GM12892 (cell line): ENCODE measurements at places on chromosomes 1 and 21.

DNA sequence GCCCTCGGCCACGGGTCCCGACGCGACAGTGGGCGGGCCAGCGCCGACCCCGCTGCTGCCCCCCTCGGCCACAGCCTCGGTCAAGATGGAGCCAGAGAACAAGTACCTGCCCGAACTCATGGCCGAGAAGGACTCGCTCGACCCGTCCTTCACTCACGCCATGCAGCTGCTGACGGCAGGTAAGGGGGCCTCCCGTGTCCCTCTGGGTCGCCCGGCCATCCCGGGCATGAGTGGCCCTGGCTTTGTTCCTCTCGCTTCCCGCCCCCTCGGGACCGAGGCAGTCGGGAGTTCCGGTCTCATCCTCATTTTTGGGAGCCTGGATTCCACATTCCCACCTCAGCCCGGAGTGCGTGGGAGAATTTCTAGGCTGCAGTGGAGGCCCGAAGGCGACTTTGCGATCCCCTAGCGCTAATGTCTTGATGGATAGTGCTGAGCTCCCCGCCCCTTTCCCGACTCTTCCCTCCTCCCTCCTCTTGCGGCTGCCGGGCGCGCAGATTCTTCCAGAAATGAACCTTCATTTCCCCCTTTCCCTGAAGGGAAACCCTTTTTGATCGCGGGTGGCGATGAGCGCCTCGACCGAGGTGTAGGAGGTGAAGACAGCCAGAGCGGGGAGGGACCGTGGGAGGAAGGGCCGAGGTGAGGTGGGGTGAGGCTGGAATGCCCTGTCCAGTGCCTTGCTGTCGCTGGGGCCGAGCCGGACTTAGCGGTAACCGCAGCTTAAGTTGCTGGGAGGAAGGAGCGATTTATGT, 705 bp downstream of the KHDRBS1 start:
- peak; percentile 41 for DNase-seq

DNA sequence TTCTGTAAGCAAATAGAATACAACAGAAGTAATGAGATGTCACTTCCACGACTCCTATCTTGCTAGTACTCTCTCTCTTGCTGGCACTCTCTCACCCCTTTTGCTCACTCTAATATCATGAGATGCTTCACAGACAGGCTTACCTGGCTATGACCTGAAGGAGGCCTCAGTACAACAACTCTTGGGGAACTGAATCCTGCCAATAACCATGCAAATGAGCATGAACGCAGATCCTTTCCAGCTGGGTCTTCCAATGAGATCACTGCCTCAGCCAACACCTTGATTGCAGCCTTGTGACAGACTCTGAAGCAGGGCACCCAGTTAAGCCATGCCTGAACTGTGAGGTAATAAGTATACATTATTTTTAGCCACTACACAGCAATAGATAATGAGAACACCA, 53.1 kb upstream of the ADAR start:
- DNase-seq: no peak

DNA sequence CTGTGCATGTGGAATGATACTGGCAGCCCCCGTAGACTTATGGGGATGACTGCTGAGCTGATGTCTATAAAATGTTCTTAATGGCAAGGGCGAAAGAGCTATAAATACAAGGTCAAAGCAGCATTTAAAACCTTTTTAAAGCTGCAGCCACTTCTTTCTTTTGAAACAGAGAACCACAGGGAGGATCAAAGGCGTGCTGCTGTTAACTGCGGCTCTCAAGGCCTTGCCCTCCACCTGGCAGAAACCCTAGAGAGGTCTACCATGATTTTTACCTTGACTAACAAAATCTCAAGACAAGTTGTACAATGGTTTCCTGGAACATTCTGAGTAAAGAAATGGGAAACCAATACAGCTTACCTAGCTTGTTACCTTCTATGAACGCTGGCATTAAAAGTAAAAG, 89.7 kb downstream of the SLC45A1 start:
- no peak for DNase-seq

DNA sequence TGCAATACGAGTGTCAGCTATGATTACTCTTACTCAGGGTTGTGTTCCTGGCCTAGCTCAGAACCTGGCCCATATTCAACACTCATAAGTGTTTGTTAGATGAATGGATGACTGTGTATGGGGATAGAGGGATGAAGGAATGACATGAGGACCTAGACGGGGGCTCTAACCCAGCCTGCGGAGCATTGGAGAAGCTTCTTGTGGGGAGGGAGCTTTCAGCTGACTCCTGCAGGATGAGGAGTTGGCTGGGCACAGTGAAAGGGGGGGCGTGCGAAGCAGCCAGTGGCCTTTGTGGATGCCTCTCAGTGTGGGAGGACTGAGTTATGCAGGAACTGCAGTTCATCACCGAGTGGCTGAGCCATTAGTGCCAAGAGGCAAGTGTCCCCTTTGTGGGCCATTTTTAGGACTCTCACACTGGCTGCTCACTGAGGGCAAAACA, 1.2 kb upstream of the EXTL1 start:
- no peak for DNase-seq

DNA sequence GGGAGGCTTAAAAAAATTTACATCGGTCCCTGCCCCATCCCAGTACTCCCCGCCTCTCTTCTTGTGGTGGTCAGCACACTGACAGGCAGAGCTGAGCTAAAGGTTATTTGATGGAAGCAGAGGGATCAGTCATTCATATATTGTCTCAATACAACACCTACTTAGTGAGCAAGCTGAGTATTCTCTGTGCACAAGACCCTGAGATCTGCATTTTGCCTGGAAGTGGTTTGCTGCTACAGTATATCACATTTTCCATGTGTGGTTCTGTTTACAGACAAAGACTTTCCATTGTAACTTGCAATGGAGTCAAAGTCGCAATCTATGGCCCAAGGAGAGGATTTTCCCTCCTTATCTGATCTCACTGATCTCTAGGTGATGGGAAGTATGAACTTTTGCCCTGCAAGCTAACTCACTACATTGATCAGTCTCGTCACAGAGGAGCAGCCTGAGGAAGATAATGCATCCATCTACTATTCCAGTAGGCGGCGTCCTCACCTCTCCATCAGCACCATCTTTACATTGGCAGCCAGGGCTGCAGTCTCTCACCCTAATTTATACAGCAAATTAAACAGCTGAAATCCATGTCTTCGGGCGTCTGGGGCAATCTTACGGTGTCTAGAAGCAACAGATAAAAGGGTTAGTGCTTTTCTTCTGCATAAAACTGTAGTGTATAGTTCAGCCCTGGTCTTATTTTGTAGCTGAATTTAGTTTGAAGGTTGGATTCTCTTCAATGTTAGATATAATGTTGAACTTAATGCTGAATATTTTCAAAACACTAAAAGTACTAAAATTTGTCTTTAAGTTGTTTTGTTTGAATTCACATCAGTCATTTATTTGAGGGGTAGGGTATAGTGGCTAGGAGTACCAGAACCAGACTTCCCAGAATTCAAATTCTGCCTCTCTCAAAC, 3.2 kb upstream of the TRAF5 start:
- DNase-seq: no peak

- DNase-seq: no peak
Observed at GRCh38 chr1:206902702-206903101, 5.5 kb downstream of the IL24 start.

GRCh38 chr1:110235834-110236682, 25.9 kb downstream of the KCNC4 start:
- no peak for DNase-seq

- DNase-seq: no peak
Observed at GRCh38 chr1:115978292-115978941, 2.1 kb downstream of the SLC22A15 start.
